ENCODE measurements at places on chromosomes 16 and 17.

- no peak for DNase-seq
Observed at GRCh38 chr16:14097182-14097959, 26.3 kb downstream of the MRTFB start.

GRCh38 chr17:56831369-56832095 lies 2.2 kb downstream of the C17orf67 start:
- DNase-seq: no peak

- no peak for DNase-seq
Observed at GRCh38 chr16:87841340-87842208, 27.7 kb downstream of the SLC7A5 start.

DNA sequence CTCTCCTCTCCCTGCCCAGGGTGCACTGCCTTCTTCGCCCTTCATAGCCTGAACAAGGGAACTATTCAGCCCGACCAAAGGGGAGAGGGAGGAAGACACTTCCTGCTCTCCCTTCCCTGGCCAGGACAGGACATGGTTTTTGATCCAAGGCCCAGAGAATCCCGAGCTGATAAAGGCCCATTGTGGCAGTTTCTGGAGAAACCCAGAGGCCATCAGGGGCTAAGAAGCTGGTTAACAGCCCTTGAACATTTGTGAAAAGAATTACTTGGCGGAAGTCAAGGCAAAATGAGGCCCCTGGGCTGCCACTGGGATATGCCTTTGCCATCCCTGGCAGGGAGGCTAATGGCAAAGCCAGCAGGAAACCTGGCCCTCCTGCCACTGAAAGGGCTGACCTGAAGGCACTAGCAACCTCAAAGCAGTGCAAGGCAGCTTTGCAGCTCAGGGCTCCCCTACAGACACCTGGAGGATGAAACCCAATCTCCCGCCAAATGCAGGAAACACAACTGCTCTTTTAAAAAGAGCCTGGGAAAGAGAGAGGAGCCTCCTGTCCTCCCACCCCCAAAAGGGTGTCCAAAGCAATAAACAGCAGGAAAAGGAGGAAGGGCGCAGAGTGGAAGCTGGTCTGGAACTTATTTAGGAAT lies 12.6 kb downstream of the PHB1 start:
- no peak for DNase-seq

GRCh38 chr17:52660692-52661091 lies 502.2 kb upstream of the CA10 start:
- no peak for DNase-seq

GRCh38 chr17:74243013-74243755 lies 29.8 kb downstream of the TTYH2 start:
- DNase-seq: no peak

DNA sequence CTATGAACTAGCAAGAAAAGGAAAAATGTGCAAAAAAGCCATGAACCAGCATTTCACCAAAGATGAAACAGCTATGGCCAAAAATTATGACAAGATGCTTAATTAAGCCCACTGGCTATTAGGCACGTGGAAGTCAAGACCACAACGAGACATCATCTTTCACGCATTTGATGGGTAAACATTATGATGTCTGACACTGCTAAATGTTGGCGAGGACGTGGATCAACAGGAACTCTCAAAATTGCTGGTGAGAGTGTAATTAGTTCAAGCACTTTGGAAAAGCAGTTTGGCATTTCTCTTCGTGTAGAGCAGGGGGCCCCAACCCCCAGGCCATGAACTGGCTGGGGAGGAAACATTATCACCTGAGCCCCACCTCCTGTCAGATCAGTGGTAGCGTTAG lies 39.6 kb upstream of the ADGRG1 start:
- no peak for DNase-seq

GRCh38 chr16:55701442-55702319 lies 45.9 kb downstream of the SLC6A2 start:
- peak; percentile 16 for DNase-seq

- no peak for DNase-seq
Observed at GRCh38 chr17:77460514-77461046, 319.8 kb downstream of the SEC14L1 start.

DNA sequence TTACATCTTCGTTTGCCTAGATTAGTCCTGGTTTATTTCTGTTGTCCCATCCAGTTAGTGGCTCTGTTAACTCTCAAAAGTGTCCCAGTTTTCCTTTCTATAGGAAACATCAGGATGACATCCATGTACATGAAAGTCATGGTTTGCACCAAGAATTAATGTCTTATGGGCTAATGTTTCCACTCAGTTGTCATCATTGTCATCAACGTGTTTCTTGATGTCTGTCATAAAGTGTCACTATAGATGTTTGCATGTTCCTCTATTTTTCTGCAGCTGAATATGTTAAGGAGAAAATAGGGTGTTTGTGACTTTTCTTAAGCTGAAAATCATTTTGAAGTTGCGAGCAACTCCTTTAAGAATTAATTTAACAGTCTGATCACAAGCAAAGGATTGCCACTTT lies 567.0 kb downstream of the TMEM114 start:
- DNase-seq: no peak

DNA sequence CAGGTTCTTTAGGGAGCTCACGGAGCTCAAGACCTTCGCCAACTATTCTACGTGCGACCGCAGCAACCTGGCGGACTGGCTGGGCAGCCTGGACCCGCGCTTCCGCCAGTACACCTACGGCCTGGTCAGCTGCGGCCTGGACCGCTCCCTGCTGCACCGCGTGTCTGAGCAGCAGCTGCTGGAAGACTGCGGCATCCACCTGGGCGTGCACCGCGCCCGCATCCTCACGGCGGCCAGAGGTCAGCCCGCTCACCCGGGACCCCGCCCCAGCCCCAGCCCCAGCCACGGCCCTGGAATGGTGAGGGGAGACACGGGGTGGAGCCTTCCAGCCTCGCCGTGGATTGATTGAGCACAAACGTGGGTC lies 13.5 kb downstream of the SARM1 start:
- DNase-seq: no peak

DNA sequence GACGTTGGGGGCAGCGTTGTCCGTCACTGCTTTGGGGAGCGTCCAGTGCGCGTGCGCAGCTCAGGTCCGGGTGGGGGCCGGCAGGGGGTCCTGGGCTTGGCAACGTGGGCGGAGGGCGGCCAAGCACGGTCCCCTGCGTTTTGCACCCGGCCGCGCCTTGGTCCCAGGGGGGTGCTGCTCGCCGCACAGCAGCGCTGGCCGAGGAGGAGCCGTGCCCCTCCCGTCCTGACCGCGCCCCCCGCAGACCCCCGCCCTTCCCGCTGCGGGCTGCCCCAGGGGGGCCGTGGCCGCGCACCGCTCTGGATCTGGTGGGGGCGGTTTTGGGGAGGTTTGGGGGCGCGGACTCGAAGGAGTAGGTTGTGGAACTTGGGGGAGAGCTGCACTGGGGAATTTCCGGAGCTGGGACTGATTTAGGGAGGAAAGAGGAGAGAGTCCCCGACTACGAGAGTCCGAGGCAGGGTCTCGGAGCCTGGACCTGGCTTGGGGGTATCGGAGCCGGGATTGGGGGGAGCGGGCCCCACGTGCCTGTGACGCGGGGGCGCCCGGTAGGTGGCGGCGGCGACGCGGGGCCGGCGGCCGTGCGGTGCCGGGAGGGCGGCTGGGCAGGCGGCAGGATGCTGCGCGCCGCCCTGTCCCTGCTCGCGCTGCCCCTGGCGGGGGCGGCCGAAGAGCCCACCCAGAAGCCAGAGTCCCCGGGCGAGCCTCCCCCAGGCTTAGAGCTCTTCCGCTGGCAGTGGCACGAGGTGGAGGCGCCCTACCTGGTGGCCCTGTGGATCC lies at the start of gene SLC9A5:
SLC9A5 (plus strand) TSS at position 579 of the 777 bp plus-strand sequence; CDS start at position 615, 36 bp downstream.
- DNase-seq: no peak

- no peak for DNase-seq
Observed at GRCh38 chr17:60391471-60392041, 377 bp downstream of the USP32 start.

GRCh38 chr17:52837492-52837891 lies 679.0 kb upstream of the CA10 start:
- DNase-seq: no peak

DNA sequence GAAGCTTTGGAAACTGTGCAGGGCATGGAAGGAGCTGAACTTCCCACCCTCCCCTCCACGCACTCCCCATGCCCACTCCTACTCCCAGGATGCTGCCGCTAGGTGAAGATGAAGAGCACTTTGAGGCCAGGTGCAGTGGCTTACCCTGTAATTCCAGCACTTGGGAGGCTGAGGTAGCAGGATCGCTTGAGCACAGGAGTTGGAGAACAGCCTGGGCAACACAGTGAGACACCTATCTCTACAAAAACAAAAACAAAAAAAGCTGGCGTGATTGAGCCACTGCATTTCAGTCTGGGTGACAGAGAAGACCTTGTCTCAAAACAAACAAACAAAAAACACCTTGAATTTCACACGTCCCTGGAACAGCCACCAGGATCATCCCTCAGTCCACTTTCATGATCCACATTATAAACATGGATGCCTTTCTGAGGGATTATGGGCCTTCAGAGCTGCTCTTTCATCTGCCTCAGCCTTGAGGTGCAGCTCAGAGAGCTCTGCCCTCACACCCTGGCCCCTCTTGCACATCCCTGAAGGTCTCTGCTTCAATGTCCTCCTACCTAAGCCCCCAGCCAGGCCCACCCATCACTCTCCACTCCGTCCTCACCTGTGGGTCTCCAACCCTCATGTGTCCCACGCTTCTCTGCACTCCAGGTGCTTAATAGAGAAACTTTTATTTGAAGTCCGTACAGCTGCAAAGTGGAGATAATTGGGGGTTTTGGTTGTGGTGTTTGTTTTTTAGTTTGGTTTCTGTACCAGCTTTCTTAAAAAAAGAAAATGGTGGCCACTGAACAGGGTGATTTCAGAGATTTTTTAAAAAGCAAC lies 25.8 kb downstream of the PHB1 start:
- DNase-seq: no peak

DNA sequence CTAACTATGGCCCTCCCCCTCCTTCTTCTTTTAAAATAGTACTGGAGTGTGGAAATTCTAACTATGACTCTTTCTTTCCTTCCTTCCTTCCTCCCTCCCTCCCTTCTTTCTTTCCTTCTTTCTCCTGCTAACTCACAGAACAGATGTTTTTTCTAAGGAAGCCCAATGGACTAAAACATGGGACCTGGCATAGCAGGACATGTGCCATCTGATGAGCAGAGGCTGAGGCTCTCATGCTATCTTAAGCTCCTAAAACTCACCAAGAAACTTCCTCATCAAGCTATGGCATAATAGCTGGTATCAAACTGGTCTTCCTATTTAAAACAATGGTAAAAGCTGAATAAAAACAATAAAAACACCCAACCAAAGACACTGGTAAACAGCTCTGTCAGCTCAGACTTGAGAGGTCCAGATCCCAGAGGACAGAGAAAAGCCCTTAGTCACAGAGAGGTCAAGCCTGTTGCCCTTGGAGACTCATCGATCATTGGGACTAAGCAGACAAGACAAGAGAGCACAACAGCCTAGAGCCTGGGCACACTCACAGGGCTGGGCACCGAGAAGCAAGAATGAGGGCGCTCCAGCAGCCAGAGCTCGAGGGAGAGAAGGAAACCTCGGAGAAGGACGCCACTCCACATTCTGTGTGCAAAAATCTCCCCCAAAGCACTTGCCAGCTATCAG lies 27.6 kb downstream of the SLC38A10 start:
- DNase-seq: no peak

GRCh38 chr16:85651629-85652430 lies 36.9 kb downstream of the GINS2 start:
- DNase-seq: no peak

- DNase-seq: no peak
Observed at GRCh38 chr16:10122546-10122945, 59.7 kb downstream of the GRIN2A start.

DNA sequence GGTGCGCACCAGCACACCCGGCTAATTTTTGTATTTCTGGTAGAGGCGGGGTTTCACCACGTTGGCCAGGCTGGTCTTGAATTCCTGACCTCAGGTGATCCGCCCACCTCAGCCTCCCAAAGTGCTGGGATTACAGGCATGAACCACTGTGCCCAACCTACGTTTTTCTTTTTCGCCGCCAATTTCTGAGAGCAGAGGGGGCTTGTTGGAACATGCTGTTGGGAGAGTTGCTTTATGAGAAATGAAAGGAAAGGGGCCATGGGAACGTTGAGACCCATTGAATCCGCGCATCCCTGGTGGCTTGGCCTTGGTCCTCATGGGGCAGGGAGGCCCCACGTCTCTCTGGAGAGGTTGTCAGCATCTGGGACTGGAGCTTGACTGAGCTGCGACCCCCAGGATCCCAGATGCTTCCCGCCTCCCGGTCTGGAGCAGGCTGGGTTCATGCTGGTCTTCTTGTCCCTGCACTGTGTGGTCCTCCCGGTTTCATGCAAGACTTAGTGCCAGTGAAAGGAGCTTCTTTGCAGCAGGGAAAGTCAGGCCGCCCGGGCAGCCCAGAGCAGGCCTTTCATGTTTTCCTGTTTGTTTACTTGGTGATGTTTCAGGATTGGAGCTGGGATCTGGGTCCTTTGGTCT lies 22.8 kb downstream of the CRISPLD2 start:
- no peak for DNase-seq

GRCh38 chr16:1379304-1380076 lies 27.8 kb downstream of the GNPTG start:
- DNase-seq: peak; percentile 56

DNA sequence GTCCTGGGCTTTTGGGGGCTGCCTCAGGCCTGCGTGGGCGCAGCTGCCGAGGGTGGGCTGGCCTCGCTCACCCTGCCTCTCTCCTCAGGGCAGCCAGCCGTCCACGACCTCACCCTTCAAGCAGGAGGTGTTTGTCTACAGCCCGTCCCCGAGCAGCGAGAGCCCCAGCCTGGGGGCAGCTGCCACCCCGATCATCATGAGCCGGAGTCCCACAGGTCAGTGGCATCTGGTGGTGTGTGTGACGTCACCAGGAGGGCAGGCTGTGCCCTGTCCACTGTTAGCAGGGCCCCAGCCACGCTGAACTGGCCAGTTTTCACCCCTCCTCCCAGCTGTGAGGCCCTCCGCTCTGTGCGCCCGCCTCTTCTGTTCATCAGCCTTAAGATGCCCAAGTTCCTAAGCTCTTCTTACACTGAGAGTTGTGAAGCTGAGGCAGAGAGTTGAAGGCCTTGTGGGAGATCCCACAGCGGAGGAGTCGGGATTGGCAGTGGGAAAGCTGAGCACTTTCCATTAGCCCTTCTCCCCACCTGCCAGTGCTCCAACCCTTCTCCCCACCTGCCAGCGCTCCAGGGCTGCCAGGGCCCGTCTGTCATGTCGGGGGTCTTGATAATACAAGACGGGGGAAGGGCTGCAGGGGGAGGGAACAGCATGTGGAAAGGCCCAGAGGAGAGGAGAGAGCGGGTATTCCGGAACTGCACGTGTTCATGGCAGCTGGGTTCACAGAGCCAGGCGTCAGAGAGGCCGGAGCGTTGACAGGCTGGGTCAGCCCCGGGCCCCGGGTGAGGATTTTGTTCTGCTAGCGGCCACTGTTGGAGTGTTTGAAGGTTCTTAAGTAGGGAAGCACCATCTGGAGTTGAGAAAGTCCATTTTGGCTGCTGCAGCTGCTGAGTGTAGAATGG lies 36.3 kb downstream of the OR1D5 start:
- DNase-seq: no peak

GRCh38 chr17:28912281-28912937 lies 9.5 kb upstream of the DHRS13 start:
- DNase-seq: no peak

- DNase-seq: no peak
Observed at GRCh38 chr17:74870512-74870911, 2.3 kb downstream of the FDXR start.

All from stimulated activated CD8-positive, alpha-beta memory T cell treated with anti-CD3 and anti-CD28 coated beads, Interleukin-4, amount 100 ng/mL, for 24 hours (primary cell).